ENCODE measurements at places on chromosomes 16 and 17.

DNA sequence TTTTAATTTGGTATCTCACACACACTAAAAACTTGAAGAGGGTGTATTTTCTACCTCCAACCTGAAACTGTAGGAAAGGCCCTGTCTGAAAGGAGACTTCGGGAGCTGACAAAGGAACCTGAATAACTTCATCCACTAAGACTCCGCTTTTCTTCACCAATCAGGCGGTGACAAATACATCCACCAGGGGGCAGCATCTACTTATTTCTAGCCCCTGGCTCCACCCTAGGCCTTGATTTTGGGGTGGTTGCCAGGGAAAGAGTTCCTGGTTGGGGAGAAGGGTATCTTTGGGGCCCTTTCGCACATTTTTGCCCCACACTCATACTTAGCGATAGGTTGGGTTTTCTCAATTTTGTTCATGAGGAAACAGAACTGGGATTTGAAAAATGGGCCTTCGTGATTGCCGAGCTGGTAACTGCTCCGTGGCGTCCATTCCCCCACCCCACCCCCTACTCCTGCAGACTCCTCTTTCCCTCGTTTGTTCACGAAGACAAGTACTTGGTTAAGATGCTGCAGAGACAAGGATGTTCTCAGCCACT, 4.8 kb upstream of the ARL4D start:
- DNase-seq, result peak; percentile 84

- DNase-seq, result no peak
Measured at GRCh38 chr17:27241346-27241946, 52.5 kb upstream of the WSB1 start.

- DNase-seq, result no peak
Measured at GRCh38 chr16:49886554-49887094, 30.7 kb upstream of the ZNF423 start.

DNA sequence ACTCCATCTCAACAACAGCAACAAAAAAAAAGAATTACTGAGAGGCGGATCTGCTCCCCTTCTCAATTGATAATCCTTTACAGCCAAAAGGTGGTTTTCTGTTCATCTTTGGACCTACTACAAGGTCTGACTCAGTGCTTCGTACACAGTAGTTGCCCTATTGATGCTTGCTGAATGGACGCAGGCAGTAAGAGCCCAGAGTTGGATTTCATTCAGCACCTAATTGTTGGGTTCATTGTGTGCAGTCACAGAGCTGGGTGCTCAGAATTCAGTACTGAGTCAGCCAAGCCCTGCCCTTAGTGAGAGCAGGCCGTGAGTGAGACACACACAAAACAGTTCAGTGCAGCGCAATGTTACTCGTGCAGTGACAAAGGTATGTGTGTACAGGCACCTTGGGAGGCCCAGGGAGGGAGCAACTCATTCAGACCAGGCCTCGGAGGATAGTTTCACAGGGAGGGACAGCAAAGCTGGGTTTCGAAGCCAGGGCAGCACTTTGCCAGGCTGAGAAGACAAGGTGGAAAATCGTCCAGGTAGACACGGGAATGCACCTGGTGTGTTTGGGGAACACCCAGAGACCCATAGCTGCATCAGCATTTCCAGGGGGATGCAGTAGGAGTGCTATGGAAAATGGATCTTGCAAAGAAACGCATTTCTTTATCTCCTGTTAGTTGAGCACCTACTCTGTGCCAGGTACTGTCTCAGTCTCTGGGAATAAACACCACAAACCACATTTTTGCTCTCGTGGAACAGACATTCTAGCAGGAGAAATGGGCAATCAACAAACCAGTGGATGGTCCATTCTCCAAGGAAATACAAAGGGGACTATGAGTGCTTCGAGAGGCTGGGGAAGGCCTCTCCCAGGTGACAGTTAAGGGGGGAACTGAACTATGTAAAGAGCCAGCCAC, 18.1 kb upstream of the KRT17 start:
- no peak for DNase-seq

- no peak for DNase-seq
Measured at GRCh38 chr17:44124118-44124438, 637 bp upstream of the HDAC5 start.

DNA sequence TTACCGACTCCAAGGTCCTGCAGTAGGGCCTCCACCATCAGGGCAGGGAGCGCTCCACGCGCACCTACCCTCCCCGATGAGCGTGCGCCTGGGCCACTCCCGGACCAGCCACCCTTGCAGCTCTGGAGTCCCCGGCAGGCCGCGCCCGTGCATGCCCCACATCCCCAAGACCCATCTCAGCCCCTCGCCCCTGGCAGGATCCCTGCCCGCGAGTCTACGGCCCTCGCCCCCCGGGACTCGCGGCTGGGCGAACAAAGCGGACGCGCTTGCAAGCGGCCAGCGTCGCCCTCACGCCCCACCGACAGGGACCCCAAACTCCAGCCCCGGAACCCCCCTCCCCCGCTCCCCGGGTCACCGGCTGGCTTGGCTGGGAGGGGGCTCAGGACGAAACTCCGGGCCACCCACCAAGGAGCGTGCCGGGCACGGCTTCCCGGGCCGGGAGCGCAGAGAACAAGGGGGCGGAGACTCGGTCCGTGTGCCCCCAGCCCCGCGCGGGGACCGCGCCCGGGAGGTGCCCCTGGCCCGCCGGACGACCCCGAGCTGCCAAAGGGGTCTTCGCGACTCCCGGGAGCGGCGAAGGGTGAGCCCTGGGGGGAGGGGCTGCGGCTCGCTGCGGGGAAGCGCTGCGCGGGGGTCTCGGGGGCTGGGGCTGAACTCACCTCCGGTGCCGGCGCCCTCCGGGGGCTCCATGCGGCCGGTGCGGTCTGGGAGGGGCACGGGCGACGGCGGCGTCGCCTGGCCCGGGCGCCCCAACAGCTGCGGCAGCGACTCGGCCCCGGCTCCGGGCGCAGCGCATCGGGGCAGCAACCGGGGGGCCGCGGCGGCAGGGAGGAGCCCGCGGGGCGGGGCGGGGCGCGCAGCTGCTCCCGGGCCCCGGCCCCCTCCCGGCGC, at the start of gene DBNDD1:
Gene DBNDD1, minus strand, starts transcription at position 805 of the 891 bp plus-strand sequence. Its CDS starts 115 bp downstream, at position 690.
- no peak for DNase-seq

DNA sequence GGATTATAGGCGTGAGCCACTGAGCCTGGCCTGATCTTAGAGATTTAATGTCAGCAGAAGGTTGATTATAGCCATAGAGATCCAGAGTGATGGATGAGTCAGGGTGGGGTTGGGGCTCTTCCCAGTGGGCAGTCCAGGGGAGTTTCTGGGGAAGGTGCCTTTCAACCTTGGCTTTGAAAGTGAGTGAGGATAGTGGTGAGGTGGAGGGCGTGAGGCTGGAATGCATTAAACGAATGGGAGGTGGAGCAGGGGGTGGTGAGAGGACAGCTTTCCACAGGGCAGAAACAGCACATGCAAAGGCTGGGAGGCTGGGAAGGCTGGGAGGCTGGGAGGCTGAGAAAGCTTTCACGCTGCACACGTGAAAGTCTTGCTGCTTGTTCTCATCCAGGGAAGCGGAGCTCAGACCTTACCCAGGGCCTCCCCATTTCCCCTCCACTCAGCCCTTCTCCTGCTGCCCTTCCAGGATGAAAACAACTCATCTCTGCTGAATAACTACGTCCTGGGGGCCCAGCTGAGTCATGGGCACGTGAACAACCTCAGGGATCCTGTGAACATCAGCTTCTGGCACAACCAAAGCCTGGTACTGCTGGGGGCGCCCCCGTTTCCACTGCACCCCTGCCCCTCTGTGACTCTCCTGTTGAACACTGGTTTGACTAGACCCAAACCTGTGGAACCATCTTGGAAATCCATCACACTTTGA, 22.3 kb downstream of the ADGRG5 start:
- DNase-seq, result no peak

- no peak for DNase-seq
Measured at GRCh38 chr16:76213860-76214259, 63.3 kb upstream of the CNTNAP4 start.

GRCh38 chr17:31752584-31752983, 106.5 kb downstream of the COPRS start:
- no peak for DNase-seq

DNA sequence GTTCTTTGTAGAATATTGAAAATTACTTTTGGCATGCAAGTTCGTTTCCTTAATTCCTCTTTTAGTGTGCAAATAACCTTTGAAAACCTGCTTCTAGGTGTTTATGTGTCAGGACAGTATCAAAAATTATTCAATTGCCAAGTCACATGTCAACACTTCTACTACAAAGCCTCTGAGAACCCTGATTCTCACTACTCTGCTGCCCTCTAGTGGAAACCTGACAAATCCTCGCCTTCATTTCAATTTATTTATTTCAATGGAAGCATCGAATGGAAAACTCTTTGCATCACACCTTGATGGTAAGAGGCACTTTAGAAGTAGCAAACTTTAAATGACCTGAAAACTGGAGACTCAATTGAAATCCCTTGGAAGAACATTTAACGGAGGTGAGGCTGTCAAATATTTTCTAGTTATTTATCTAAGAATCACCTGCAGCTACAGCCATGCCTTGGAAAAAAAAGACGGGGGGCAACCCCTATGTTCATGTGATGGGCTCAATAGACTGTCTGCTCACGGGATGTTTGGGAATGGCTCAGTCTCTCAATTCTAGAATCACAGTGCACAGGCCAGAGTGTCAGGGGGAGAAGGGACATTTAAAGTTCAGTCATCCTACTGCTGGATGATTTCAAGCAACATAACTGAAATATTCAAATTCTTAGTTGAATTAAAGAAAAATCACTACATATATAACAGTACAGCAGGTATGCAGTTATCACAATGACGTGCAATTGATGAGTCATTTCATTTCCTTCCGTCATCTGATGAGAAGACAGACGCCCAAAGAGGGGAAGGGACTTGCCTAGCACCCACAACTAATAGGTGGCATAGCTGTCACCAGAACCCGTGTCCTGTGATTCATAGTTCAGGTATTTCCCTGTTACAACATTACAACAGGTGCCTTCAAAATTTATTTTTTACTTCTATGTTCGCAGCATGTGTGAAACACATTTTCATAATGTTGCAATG, 563.9 kb downstream of the TOX3 start:
- no peak for DNase-seq

- DNase-seq, result no peak
Measured at GRCh38 chr17:77388384-77389306, 247.9 kb downstream of the SEC14L1 start.

- DNase-seq, result no peak
Measured at GRCh38 chr17:32520104-32520701, 33.4 kb downstream of the CDK5R1 start.

GRCh38 chr16:68995011-68995504, 110.4 kb upstream of the HAS3 start:
- no peak for DNase-seq

DNA sequence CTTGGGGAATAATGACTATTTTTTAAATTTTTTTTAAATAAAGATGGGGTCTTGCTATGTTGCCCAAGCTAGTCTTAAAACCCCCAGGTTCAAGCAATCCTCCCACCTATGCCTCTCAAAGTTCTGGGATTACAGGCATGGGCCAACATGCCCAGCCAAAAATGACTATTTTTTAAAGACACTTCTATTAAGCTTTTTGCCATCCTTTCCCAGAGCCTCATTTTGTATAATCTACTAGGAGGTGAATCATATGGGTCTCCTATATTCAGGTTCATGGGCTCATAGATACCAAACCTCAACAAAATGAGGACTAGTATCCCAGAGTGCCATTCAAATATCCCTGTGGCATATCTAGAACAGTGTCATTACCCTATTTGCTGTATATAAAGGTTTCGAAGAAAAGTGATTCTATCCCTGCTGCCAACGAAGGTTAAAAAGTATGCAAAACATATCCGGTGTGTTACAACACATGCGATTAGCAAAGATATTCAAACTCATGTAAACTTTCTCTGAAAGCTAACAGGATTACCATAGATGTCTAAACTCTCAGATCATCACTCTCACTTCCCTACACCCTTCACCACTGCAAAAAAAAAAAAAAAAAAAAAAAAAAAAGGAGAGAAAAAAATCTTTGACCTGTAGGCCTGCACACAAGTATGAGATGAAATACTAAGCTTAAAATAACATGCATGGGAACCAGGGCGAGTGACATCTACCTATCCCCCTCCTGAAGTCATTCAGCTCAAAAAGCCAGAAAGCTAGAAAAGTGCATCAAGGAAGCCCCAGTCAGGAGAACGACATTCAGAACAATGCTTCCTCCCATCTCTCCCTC, 23.5 kb downstream of the XPO6 start:
- DNase-seq, result no peak

GRCh38 chr17:4506175-4506813, 7.6 kb downstream of the SPNS2 start:
- DNase-seq, result no peak

GRCh38 chr17:9299695-9300094, 275.9 kb downstream of the STX8 start:
- DNase-seq, result no peak

DNA sequence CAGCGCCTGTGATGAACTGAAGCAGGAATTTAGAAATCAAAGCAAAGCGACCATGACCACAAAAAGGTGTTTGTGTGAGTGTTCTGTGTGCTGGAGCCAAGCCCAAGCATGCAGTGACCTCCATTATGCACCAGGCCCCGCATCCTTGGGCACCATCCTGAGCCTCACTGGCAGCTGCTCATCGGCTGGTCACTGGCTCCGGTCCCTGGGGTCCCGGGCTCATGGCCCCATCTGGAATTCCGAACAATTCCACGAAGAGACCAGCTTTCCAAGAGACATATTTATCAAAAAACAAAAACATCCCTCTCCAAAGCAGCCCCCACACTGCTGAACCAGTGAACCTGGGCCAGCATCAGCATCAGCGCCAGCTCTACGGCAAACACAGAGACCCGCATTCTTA, 15.2 kb upstream of the ZNF469 start:
- DNase-seq, result no peak

- DNase-seq, result no peak
Measured at GRCh38 chr17:37743875-37744632, 805 bp downstream of the HNF1B start.

GRCh38 chr17:14756479-14756878, 455.6 kb downstream of the HS3ST3B1 start:
- no peak for DNase-seq

- no peak for DNase-seq
Measured at GRCh38 chr17:622356-622755, 92.3 kb downstream of the VPS53 start.

DNA sequence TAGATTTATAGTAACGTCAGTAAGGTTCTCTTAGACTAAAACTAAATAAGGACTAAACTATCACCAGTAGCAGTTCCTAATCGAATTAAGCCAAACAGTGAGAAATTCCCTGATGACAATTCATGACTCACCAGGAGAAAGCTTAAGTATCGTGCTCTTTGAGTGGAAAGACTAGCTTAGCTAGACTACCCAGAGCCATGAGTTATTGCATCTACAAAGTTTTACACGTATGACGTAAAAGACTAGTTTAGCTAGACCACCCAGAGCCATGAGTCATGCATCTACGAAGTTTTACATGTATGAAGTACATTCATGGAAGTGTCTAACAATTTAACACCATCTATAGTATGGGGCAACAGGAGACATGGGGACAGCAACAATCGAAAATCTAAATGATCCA, 36.6 kb downstream of the UBE2G1 start:
- DNase-seq, result no peak

GRCh38 chr17:39835038-39835786, 28.9 kb downstream of the IKZF3 start:
- DNase-seq, result no peak

DNA sequence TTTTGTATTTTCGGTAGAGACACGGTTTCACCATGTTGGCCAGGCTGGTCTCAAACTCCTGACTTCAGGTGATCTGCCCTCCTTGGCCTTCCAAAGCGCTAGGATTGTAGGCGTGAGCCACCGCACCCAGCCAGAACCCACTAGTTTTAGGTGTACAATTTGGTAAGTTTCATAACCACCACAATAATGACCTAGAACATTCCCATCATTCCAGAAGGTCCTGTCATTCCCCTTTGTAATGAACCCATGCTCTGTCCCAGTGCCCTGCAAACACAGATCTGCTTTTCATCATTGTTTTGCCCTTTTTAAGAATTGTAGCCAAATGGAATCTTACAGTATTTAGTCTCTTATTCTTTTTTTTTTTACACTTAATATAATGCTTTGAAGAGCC, 35.6 kb upstream of the IRF8 start:
- no peak for DNase-seq
